ENCODE measurements at places on chromosomes 11 and 22. TPM values are rescaled to one million over a fixed set of nuclear protein-coding genes. Genes with fewer than 3 reads are reported as not detected.

Gene MUC6
- polyA plus RNA-seq: not detected

Gene DERL3
- polyA plus RNA-seq: 2.5 TPM

Gene ADM2
- not detected for polyA plus RNA-seq

Gene ANO3
- 6.2 TPM for polyA plus RNA-seq

Gene KDM4E
- polyA plus RNA-seq: not detected

Gene C22orf15
- polyA plus RNA-seq: not detected

Gene NELL1
- polyA plus RNA-seq: 76.9 TPM

Gene EFCAB6
- 5.9 TPM for polyA plus RNA-seq

Gene CWF19L2
- polyA plus RNA-seq: 12.2 TPM

Gene TRIM29
- polyA plus RNA-seq: not detected

Gene SHANK3
- 0.65 TPM for polyA plus RNA-seq

Gene CNGA4
- not detected for polyA plus RNA-seq

Gene GGTLC3
- not detected for polyA plus RNA-seq

Gene TRIM51
- polyA plus RNA-seq: not detected

Gene MAPK8IP2
- 5.1 TPM for polyA plus RNA-seq

Gene ASRGL1
- polyA plus RNA-seq: 39.7 TPM

Gene TIGD3
- polyA plus RNA-seq: 1.7 TPM

Gene MPZL2
- not detected for polyA plus RNA-seq

Gene ABCC8
- 43.7 TPM for polyA plus RNA-seq

Gene KREMEN1
- polyA plus RNA-seq: 0.73 TPM

Gene ELF5
- not detected for polyA plus RNA-seq

Gene SSTR3
- not detected for polyA plus RNA-seq

Gene PLEKHA7
- 0.27 TPM for polyA plus RNA-seq

Gene DMC1
- not detected for polyA plus RNA-seq

Gene MGAT3
- polyA plus RNA-seq: 3.9 TPM

Gene HTR3B
- polyA plus RNA-seq: not detected

Gene RFPL3
- polyA plus RNA-seq: not detected

Gene POU2AF2
- not detected for polyA plus RNA-seq

All from Purkinje cell (primary cell).